ENCODE measurements at places on chromosomes 2 and 18.

GRCh38 chr2:42164046-42164445 lies 5.1 kb upstream of the EML4 start:
- DNase-seq = no peak

DNA sequence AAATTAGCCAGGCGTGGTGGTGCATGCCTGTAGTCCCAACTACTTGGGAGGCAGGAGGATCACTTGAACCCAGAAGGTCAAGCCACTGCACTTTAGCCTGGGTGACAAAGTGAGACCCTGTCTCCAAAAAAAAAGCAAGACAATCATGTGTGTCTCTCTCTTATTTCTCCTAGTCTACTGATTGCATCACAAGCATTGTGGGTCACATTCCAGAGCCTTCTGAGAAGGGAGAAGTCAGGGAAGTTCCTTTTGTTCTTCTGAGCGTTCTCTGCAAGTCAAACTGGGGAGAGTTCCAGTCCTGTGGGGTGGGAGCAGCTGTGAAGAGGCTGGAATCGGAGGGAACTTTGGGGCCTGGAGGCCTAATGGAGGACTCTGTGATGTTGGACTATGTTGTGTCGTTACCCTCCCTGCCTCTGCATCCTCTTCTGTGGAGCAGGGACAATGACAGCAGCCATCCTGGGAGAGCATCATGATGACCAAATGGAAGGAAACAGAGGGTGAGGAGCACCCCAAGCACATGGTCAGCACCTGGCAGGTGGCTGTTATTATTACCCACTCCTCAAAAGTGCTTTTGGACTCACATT lies 115.4 kb downstream of the MRO start:
- no peak for DNase-seq

DNA sequence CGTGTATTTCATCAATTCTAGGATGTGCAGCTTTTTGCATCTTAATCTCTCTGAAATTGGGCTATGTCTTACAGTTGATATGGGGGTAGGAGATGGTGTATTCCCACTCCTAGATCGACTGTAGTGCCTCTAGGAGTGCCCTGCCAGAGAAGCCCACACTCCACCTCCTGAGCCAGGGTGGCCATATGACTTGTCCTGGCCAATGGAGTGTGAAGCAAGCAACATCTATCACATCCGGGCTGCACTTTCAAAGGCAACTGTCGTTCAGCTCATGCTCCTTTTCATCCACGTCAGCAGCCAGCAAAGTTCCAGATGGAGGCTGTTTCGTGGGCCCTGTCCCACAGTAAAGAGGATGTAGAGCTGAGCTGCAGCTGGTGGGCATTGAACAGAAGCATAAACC lies 149.4 kb upstream of the SLC1A4 start:
- DNase-seq = no peak

DNA sequence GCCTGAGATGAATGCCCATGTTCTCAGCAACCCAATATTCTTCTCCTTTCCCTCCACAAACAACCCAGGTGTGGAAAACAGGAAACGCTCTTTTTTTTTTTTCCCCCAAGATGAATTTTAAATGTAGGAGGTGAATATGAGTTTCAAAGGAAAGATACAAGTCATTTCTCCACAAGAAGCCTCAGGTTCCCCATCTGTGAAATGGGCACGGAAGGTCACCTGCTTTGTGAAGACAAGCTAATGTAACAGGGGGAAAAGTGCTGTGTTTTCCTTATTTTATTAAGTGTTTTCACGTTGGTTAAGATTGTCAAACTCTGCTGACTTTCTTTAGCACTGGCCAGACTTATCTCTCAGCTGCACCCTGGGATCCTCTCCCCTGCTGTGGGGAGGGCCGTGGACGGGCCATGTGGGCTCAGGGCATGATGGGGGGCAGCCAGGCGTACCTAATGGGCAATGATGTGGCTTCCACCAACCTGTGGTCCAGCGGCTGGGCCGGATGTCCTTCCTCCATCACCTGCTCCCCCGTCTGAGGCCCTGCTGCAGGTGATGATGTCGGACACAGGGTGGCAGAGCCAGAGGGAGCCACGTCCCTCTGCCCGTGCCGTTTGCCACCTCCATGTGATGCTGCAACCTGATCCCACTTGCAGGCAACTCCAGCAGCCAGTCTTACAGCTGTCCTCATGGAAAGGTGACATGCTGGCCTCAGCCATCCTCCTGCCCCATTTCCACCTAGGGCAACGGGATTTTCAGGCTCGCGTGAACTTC lies 130.0 kb upstream of the PXDN start:
- DNase-seq = no peak

- DNase-seq = no peak
Observed at GRCh38 chr2:88078643-88079172, 11.1 kb downstream of the SMYD1 start.

DNA sequence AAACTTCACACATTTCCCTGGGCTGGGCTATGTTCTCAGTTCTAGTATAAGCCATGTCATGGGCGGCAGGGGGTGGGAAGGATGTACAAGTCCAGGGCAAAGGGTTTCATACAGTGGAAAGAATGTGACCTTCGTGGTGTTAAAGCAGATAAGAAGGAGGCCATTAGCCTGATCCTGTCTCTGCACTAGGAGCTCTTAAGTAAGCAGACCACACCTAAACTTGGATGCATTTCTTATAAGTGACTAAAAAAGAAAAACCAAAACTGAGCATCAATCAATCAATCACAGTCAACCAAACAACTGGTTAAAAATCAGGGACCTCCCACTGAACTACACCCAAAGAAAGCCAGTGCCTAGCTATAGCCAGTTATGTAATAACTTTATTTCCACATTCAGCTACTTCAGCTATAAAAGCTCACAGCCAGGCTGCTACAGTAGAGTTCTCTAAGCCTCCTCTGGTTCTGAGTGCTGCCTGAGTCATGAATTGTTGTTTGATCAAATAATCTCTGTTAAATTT lies 46.8 kb upstream of the RIOK3 start:
- DNase-seq = no peak

DNA sequence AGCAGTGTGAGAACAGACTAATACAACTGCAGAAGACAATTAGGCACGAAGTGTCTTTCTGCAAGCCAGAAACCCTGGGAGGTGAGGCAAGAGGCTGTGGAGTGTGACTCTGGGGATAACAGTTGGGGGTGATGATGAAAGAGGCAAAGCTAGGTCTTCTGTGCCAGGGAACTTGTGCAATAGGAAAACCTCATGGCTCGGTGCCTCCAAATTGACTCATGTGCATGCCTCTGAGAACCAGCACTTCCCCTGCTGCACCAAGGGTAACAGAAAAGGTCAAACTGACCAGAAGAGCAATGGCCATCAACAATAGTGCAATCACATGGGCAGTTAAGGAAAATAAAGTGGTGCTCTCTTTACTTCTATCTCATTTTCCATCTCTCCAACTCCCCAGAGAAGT lies 136.4 kb downstream of the SCG2 start:
- no peak for DNase-seq

DNA sequence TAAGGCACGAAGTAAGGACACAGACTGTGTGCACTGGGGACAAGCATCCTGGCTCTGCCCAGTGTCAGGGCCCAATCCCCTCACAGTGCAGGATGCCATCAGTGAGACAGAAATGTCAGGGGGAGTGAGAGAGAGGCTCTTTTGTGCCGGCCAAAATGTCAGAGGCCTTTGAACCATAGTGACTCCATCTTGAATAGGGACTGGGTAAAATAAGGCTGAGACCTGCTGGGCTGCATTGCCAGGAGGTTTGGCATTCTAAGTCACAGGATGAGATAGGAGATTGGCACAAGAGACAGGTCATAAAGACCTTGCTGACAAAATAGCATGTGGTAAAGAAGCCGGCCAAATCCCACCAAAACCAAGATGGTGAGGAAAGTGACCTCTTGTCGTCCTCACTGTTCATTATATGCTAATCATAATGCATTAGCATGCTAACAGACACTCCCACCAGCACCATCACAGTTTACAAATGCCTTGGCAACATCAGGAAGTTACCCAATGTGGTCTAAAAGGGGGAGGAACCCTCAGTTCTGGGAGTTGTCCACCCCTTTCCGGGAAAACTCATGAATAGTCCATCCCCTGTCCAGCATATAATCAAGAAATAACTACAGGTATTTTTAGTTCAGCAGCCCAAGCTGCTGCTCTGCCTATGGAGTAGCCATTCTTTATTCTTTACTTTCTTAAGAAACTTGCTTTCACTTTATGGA lies 337.4 kb downstream of the LPIN1 start:
- DNase-seq = no peak

DNA sequence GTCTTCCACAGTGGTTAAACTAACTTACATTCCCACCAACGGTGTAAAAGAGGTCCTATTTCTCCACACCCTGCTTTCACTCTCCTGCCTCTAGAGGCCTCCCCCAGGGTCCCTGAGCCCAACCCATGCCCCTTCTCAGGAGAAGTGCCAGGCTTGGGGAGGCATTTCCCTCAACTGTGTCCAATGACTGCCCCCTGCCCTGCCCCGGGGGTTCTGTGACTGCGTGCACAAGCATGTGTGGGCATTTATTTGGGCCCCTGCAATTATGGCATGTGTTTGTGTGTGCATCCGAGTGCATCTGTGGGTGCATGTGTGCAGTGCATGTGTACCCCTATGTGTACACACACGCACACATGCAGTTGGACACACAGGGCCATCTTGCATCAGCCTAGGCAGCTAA lies 57.3 kb downstream of the INHBB start:
- no peak for DNase-seq

DNA sequence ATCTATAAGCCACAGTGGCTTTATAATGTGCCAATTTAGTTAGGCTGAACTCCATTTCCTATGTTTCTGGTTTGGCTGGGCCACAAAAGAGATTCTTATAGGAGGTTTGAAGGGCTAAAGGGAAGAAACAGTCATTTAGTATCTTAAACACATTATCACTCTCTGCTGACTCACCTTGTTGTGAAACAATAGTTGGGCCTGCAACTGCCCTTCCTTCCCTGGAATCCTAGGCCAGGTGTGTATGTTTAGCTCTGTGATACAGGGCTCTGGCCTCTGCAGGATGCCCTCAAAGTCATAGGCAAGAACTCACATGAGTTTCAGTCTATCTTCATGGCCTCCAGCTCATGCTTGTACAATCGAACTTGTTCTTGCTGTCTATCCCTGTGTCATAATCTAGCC lies 400.0 kb upstream of the CELF4 start:
- DNase-seq = no peak

- no peak for DNase-seq
Observed at GRCh38 chr18:49364821-49365220, 95.6 kb downstream of the DYM start.

- DNase-seq = no peak
Observed at GRCh38 chr2:161245261-161245553, 63.0 kb upstream of the PSMD14 start.

DNA sequence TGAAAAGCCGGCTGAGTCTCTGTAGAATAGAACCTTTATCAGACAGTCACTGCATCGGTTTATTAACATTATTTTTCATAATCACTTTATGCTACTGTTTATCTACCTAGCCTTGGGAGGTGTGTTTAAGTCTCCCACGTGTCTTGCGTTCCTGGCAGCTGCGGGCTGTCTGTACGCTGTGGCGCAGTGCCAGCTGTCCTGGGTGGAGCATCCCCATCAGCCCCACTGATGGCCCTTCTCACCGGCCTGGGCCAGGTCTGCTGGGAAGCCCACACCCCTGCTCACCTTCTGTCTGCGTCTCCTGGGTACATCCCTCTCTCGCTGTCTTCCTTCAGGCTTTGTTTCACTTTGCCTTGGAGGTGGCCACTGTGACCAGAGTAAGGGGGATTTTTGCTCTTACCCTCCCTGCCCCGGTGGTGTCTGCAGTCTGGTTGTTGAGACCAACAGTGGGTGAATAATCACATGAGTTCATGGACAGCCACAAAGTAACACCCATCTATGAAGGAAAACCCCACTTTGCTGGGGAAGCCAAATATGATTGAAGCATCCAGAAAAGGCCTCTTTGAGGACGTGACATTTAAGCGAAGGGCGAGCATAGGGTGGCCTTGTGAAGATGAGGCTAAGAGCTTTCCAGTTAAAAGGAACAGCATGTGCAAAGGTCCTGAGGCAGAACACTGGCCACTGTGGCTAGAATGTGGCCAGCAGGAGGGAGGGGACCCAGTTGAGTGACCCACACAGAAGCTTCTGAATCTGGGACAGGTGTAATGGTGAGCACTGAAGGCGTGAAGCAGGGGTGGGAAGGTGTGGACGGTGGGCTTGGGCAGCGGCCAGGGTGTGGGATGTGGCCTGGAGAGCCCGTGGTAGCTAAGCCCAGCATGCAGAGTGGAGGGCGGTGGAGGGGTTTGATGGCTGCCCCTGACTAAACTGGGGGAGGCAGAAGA lies 41.7 kb downstream of the RAMP1 start:
- DNase-seq = no peak

DNA sequence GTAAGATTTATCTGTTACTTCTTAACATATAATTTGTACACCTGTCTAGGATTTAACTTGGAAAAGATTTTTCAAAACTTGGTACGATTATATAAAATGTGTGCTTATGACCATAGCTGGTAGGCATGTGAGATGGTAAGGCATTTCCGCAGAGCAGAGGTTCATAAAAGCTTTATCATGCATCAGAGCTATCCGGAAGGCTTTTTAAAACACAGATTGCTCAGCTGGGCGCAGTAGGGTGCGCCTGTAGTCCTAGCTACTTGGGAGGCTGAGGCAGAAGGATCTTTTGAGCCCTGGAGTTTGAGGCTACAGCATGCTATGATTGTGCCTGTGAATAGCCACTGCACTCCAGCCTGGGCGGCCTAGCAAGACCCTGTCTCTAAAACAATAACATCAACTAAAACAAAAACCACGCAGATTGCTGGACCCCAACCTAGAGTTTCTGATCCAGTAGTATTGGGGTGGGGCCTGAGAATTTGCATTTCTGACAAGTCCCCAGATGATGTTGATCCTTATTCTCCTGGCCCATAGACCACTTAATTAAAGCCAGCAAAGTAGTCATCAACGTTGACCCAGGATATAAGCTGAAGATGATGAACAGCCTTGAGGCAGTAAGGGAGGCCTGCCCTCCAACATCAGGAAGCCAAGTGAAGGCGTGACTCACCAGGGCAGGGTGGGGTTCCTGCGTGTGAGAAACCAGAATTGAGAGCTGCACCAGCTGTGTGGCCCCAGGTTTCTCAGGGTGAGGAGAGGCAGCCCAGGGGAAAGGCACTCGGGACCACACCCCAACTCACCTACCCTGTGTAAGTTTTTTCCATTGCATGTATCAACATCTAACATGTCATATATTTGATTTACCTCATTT lies 21.6 kb upstream of the SLC20A1 start:
- DNase-seq = no peak
